Activated CD4-positive, alpha-beta T cell treated with anti-CD3 and anti-CD28 coated beads, Interleukin-2, amount 50 U/mL, for 1 hour (primary cell): ENCODE measurements at places on chromosomes 7 and 10.

DNA sequence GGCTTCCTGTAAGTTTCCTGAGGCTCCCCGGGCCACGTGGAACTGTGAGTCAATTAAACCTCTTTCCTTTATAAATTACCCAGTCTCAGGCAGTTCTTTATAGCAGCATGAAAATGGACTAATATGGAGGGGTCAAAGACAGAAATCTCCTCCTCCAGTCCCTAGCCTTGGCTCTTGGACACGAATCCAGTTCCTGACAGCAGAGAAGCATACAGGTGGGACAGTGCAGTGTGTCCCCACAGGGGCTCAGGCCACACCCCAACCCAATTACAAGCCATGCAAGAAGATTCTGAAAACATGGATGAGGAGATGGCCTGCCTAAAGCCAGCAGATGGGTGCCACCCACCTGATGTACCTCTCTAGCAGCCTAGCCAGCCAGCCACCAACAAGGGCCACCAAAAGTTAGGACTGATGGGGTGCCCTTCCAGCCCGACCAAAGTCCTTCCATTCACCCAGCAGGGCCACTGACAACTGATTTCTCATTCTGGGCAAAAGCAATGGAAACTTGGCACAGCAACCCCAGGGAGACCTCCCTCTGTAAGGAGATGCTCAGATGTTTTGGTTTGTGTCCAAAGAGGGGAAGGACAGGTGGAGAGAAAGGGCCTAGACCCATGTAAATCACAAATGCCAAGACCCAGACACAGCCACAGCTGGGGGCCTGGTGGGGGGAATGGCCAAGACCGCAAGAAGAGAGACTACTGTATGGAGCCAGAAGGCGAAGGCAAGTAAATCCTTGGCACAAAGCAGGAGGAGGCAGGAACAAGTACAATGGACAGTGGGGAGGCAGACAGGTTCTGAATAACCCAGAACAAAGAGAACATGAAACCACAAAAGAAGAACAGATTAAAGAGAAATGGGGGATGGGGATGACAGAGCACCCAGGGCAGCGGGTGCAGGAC is 13.6 kb downstream of the GPRIN2 start:
- DNase-seq: no peak

DNA sequence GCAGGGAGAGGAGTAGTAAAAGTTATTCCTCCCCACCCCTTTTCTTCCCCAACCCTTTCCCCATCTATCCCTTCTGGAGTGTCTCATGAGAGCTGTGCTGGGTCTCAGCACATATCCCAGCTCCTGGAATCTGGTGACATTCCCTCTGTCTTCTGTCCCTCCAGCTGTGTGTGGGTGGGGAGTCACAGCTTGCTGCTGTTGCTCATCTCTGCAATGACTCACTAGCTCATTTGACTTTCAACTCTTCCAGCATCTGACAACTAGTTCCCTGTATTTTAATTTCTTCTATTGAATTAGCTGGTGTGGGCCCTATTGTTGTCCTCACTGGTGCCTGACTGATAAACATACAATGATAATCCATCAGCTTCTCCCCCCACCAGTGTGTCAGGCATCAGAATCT is 198.9 kb upstream of the AUTS2 start:
- DNase-seq: no peak

GRCh38 chr10:131240691-131241090 is 70.8 kb downstream of the TCERG1L start:
- no peak for DNase-seq

DNA sequence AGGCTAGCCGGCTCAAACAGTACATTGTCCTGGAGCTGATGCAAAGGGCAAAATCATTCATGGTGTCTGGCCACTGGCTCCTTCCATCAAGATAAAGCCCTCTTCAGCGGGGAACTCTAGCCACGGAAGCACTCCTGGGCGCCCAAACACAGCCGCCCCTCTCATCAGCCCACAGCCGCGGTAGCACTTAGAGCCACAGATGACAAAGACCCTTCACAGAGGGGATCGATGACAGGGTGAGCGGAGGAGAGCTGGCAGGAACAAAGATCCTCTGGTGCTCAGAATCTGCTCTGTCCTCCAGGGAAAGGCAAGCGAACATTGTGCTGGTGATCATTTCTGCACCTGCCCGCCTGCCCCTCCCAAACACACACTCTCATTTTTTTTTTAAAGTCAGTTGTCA is 222.2 kb upstream of the NRP1 start:
- no peak for DNase-seq

GRCh38 chr7:129502708-129503685 is 666 bp downstream of the SMKR1 start:
- peak; percentile 6 for DNase-seq

- DNase-seq: no peak
Observed at GRCh38 chr7:27161721-27162560, 3.4 kb downstream of the HOXA9 start.

GRCh38 chr10:102405108-102405571 is 9.6 kb downstream of the NFKB2 start:
- no peak for DNase-seq

DNA sequence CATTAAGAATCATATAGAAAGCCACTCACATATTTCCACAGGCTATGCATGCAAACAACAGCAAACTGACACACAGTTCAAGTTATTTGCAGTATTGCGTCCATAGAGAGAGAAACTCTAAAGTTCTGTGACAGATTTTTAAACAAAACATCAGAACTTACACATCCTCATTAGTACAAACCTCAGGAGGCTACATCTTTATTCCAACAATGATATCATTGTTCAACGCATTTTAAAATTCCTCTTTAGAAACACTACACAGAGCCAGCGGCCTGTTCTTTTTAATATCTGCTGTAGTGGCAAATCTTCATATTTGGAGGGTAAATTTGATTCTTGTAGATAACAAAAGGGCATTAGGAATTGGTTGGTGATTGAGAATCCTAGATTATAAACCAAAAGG is 55.9 kb upstream of the NFE2L3 start:
- DNase-seq: no peak

GRCh38 chr7:129615018-129615417 is 3.5 kb downstream of the NRF1 start:
- no peak for DNase-seq

GRCh38 chr7:158289231-158289630 is 298.4 kb downstream of the PTPRN2 start:
- no peak for DNase-seq

GRCh38 chr7:28687537-28687936 is 270.6 kb downstream of the TRIL start:
- DNase-seq: no peak

GRCh38 chr10:89602919-89603318 is 42.1 kb downstream of the PANK1 start:
- DNase-seq: no peak

GRCh38 chr10:29862923-29863614 is 196.3 kb downstream of the JCAD start:
- DNase-seq: no peak

DNA sequence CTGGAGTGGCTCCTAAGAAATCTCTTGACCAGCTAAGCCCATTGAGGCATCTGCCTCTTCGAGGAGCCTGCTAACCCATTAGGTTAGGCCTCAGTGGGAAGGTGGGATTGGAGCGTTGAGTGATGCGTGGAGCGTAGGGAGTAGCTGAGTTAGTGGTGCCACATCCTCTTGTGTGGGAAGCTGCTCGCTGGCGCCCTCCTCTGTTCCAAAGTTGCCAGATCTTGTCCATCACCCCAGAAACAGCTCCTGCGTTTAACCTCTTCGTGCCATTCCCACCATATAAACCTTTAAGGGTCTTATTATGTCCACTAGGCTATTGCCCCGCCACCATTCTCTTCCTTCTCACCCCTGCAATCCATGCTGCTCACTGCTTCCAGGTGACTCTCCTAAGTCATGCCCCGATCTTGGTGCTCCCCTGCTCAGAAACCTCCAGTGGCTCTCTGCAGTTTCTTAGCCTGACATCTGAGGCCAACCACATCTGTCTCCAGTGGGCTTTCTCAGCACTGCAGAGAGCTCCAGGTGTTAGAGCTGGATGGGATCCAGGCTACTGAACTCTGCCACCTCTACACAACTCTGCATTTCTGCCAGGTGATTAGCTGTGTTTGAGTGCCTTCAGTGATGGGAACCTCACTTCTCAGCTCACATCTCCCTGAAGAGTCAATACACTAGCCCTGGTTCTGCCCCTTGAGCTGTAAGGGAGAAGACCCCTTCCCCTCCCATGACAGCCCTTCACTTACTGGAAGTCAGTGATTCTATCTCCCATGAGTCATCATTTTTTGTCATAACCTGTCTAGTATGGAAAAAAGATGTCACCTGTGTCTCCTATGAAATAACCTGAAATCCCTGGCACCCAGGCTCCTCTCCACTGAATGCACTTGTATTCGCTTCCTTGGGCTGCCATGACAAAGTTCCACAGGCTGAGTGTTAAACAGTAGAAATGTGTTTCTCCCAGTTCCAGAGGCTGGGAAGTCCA is 65.0 kb upstream of the FGFR2 start:
- DNase-seq: no peak

DNA sequence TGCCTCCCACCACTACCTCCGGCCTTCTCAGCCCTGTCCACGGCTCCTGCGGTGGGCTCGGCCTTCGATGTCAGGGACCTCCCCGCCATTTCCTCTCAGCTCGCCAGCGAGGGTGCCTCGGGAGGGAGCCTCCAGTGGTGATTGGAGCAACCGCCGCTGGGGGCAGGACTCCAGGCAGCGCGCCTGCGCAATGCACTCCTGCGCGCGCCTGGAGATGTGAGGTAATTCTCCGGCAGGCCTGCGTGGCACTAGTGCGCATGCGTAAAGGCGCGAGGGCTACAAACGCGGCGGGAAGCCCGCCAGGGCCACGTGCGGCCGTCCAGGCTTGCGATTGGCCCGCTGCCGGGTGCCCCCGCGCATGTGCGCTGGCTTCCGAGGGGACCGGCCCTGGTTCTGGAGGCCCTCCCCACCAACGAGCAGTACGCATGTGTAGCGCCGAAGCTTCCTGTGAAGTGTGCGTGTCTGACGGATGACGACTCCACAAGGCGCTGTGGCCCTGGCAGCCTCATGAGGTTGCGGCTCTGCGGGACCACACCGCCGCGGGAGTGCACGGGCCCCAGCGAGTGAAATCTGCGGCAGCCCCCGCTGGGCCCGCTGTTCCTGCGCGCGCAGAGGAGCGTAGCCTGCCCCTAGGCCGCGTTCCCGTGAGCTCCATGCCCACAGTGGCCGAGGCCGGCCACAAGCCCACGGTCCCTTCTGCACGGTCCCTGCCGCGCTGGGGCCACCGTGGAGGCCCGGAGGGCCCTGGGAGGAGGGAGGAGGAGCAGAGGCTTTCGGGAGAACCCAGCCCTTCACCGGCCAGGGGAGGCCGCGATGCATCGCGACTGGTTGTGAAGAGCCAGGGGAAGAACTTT is at the start of gene SYCE1:
SYCE1 (minus strand) TSS at position 143 of the 854 bp plus-strand sequence; CDS start at position 89, 54 bp downstream.
- no peak for DNase-seq

GRCh38 chr10:16968416-16969041 is 151.3 kb upstream of the RSU1 start:
- no peak for DNase-seq

DNA sequence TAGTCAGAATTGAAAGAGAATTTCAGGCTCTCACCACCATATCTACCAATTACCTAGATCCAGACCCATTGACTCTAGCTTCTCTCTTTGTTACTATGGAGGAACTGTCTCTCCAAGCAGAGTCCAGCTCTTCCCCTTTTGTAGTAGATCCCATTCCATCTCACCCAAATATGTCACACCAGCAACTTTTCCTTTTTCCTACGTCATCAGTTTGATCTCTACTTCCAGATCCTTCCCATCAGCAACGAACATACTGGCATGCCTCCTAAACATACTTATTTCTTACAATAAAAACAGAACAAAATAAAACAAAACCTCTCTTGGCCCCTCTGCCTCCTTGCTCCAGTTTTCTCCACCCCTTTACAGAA is 5.9 kb upstream of the CALU start:
- no peak for DNase-seq

DNA sequence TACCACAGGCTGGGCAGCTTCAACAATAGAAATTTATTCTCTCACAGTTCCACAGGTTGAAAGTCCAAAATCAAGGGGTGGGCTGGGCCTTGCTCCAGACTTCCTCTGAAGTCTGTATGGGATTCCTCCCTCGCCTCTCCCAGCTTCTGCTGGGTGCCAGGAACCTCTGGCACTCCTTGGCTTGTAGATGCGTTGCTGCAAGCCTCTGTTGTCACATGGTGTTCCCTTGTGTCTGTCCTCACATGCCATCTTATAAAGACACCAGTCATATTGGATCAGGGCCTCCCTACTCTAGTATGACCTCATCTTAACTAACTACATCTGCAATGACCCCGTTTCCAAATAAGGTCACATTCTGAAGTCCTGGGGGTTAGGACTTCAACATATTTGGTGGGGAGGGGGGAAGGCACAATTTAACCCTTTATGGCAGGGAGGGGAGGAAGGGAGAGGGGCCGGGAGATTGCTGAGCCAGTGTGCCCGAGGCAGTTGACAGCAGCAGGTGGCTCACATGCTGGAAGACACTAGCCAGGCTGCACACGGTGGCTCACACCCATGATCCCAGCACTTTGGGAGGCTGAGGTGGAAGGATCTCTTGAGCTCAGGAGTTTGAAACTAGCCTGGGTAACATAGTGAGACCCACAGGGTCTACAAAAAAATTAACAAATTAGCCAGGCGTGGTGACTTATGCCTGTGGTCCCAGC is 18.8 kb downstream of the ZNF282 start:
- DNase-seq: no peak

- DNase-seq: no peak
Observed at GRCh38 chr10:10626734-10627133, 390.9 kb upstream of the CELF2 start.

DNA sequence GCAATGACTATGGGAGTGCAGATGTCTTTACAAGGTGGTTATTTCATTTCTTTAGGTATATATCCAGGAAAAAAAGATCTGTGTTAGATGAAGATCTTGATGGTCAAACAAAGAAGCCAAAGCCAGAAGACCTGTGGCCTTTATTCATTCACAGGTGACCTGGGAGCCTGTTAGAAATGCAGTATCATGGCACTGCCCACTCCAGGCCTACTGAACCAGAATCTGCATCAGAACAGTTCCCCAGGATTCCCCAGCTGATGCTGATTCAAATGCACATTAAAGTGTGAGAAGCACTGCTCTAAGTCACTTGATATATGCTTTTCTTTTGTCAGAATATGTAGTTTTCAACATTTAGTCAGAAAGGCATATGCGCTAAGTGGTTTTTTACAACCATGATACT is 251.1 kb downstream of the IPMK start:
- DNase-seq: no peak

DNA sequence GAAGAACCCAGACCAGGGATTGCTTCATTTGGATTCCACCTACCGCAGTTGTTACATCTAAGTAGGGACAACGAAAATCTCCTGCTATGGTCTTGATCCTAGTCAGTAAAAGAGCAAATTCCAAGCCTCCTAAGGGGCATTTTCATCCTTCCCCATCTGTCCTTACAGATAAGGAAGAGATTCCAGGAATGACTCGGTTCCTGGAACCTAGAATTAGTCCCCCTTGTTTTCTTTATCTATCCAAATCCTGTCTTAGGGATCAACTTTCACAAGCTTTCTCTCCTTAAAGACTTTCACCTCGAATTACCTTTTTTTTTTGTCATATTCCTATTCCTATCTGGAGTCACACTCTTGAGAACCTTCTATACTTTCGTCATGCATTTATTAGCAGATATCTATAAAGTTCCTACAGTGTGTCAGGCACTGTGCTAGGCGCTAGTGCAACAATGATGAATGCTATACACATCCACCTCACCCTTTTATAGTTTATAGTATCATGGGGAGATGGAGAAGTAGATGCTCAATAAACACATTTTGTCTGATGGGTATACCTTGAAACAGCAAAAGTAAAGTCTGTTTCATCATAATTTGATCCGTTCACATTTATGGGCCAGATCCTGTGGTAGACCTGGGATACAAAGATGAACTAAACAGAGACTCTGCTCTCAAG is 39.2 kb downstream of the LAMB4 start:
- no peak for DNase-seq
